Stimulated activated CD8-positive, alpha-beta memory T cell treated with anti-CD3 and anti-CD28 coated beads, Interleukin-7, amount 100 ng/mL, for 1 hour (primary cell): ENCODE measurements at places on chromosomes 5 and 9.
A peak's percentile ranks its signal among the peaks of the same experiment; 100 is the strongest.

DNA sequence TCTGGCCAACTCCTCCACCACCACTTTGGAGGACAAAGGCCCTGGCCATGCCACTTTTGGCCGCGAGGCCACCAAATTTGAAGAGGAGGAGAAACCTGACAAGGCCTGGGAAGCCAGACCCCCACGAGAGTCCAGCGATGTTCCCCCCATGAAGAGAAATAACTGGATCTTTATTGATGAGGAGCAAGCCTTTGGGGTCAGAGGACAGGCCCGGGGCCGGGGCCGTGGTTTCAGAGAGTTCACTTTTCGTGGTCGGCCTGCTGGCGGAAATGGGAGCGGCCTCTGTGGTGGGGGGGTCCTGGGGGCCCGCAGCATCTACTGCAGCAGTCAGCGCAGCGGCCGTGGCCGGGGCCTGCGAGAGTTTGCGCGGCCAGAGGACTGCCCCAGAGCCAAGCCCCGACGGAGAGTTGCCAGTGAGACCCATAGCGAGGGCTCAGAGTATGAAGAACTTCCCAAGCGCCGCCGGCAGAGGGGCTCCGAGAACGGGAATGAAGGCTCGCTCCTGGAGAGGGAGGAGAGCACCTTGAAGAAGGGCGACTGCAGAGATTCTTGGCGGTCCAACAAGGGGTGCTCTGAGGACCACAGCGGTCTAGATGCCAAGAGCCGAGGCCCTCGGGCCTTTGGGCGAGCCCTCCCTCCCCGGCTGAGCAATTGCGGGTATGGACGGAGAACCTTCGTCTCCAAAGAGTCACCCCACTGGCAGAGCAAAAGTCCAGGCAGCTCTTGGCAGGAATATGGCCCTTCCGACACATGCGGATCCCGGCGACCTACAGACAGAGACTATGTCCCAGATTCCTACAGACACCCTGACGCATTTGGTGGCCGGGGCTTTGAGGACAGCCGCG is 27.4 kb upstream of the POMT1 start:
- DNase-seq = no peak

GRCh38 chr5:87594566-87594965 is 181.8 kb upstream of the CCNH start:
- no peak for DNase-seq

DNA sequence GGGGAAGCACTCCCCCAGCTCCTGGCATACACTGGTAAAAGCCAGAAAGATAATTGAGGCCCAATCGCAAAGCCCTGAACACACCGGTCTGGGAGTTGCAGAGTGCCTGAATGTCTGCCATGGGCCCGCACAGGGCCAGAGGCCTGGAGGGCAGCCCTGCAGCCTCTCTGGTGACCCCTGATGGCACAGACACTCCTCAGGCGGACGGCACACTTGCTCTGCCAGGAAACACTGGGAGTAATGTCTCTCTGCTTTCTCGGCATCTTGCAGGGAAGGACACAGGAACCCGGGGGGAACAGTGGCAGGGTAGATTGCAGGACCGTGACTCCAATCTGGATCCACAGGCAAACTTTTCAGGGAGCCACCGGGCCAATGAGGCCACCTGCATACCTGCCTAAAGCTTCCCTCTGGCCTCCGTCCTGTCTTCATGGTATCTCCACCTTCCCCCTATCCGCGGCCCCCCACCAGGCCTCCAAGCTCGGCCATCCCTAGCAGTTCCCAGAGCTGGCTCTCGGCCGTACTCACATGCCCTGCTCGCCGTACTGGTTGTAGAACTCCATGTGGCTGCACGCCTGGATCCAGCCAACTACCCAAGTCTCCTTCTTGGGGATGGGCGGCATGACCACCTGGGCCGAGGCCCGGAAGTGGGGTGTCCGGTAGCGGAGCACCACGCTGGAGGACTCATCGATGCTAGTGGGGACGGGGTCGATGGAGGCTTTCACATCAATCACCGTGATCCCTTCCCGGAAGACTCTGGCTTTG is 797 bp downstream of the FAM78A start:
- DNase-seq = no peak

DNA sequence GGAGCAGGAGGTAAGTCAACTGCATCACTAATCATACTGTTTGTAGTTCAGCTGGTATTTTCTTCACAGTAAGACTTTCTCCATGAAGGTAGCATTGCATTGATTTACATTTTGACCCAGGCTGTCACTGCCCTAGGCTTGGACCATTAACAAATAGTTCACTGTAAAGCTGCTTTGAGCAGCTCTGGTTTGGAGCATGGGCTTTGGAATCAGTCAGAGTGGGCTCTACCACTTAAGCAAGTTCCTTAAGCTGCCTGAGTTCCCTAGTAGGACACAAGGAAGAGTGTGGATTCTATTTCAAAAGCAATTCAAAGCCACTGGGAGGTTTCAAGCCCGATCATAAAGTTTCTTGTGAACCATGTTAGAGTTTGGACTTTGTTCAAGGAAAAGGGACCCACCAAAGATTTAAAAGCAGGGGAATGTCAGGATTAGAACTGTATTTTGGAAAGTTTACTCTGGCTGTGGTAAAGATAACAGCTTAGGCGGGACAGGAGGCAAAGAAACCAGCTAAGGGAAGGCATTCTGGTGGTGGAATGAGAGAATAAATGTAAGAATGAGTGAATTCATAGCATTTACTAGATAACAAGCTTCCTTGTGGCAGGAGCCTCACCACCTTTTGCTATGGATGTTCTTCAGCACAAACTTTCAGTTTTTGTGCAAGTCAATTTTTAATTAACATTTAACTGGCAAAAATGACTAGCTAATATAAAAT is 12.3 kb upstream of the PANK3 start:
- no peak for DNase-seq

DNA sequence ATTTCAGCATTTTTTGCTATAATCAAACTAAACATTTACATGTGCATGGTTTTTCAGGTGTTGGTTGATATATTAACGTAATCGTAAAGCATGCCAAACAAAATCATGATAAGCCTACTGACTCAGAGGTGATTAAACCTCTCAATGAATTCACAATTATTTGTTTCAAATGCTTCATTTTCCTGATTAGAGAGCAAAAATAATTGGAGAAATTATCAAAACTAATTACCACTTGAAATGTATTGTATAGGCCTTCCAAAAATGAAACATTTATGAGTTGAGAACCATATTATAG is 45.7 kb upstream of the JMY start:
- no peak for DNase-seq

GRCh38 chr9:131545786-131546335 is 538 bp downstream of the PRRT1B start:
- DNase-seq = no peak

- DNase-seq = no peak
Measured at GRCh38 chr9:72948575-72949243, 4.1 kb downstream of the ALDH1A1 start.

- DNase-seq = peak; percentile 1
Measured at GRCh38 chr5:72817076-72817481, 618 bp downstream of the TNPO1 start.

- no peak for DNase-seq
Measured at GRCh38 chr9:94925751-94926430, 199.4 kb downstream of the AOPEP start.

GRCh38 chr9:110101531-110102161 is 106.3 kb downstream of the C9orf152 start:
- DNase-seq = no peak

GRCh38 chr9:125845271-125845808 is 98.2 kb downstream of the PBX3 start:
- DNase-seq = no peak

DNA sequence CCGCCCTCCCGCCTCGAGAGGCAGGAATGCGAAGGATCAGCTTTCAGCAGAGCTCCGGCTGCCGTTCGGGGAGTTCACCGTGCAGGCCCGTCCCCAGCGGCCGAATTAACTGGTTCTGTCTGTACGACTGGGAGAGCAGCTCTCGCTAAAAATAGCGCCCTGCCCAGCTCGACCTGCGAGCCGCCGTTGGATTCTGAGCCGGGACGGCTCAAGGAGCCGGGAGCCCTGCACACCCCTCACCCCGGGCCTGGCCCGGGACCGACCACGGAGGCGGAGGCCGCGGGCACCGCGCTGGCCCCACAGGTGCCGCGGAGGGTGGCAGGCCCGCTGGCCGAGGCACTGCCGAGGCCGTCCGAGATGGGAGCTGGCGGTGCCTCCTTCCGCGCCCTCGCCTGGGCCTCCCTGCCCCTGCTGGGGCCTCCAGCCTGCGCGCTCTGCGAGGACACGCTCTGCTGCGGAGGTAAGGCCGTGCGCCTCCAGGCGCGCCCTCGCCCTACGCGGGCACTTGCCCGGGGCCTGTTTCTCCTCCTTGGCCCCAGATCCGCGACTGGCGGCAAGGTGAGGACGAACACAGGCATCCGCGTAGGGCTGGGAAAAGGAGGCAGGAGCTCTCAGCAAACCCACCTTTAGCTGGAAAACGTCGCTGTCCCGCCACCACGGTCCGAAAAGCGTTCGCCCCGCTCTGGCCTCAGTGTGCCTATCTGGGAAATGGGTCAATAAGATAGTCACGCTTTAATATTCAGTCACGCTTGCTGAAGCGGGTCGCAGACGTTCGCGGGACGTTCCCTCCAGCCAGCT is 53.1 kb upstream of the DAB2IP start:
- DNase-seq = no peak

- DNase-seq = no peak
Measured at GRCh38 chr9:78143281-78144007, 92.4 kb upstream of the CEP78 start.

DNA sequence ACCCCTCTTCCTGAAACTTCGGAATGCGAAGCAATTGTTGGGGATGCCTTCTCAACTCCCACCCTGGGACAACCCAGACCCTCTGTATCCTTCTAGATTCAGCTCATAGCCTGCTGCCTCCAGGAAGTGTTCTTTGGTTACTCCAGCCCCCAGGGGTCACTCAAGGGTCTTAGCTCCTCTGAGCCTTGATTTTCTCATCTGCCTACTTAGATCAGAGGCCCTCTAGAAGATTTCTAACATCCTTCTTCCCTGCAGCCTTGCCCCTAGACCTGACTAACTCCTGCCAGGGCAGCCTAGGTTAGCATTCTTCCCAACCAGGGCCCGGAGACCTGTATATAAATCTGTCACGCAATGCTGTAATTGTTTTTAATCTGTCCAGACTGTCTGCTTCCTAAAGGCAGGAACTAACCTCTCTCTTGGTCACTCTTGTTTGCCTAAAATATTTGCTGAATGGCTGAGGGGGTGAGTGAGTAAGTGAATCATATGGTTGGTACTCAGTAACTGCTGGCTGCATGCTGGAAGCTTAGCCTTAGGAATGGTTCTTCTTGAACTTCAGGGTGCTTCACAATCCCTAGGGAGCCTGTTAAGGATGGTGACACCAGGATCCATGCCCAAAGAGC is 8.2 kb downstream of the GALNT10 start:
- DNase-seq = no peak

DNA sequence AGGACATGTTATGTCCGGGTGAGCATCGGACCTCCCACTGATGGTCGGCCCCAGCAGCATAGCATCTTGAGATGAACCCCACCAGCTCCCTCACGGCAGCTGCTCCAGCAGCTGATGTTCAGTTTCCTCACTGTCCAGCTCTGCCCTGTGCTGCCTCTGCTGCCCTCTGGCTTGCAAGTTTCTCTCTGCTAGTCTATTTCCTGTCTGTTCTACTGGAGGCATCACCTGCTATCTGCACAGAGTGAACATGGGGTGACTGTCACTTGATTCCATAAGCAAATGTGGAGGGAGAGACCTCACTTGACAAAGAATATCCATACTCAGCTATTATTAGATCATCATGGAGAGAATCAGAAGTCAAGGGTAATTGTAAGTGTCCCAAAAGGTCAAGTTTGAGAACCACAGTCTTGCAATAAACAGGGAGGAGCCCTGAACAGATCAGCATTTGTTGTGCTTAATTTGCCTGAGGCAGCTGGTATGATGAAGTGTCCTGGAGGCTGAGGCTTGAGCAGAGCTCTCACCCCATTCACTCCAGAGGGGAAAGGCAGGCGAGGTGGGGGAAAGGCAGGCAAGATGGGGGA is 702.8 kb downstream of the SEMA5A start:
- DNase-seq = no peak

DNA sequence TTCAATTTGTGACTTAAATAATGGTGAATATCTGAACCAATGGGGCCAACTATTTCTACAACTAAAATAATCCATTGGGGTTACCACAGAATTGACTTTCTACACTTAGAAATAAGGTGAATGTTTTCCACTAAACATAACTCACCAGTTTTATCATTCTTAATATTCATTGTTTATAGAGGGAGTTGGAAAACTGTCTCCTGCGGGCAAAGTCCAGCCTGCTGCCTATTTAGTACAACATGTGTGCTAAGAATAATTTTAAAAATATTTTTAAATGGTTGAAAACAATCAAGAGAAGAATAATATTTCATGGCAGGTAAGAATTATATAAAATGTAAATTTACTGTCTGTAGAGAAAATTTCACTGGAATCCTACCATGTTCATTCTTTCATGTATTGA is 45.2 kb upstream of the ZFAND5 start:
- DNase-seq = no peak

DNA sequence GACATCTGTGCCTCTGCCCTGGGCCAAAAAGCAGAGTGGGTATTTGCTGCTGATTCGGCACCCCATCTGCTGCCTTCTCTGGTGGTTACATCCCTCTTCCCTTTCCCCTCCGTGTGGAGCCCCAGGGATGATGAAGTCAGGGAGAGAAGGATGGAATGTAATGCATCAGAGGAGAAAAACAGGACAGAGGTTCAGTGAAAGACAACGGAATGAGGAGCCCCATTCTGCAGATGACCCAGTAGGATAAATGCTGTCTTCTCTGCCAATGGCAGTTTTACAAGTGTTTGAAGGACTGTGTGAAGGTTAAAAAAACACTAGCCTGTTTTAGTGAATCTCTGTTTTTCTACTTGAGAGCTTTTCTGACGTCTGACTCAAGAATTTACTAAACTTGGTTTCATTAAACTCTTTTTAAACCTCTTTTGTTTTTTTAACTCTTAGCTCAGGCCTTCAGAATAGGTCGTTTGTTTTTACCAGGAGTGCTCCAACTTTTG is 86.3 kb downstream of the NLN start:
- DNase-seq = no peak

GRCh38 chr5:178356431-178356872 is 123.8 kb upstream of the PHYKPL start:
- no peak for DNase-seq

- DNase-seq = no peak
Measured at GRCh38 chr5:167219298-167219697, 1072.1 kb upstream of the WWC1 start.

DNA sequence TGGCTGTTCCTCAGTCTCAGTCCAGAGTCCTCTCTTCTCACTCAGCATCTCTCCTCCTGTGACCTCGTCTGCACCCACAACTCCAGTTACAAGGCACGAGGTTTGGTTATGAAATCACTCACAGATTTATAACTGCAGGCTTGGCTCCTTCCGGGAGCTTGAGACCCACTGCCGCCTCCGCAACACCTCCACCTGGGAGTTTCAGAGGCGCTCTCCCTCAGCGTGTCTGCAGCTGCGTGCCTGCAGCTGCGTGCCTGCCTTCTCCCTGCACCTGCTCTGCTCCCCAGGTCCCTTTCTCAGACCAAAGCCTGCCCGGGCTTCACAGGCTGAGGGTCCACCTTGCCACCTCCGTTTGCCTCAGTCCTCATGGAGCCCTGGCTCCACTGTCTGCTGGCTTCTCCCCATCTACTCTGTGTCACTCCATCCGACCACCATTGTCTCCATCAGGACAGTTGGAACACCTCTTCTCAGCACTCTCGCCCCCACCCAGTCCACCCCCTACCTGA is 51.5 kb downstream of the HRH2 start:
- no peak for DNase-seq

- no peak for DNase-seq
Measured at GRCh38 chr5:82334856-82335255, 56.7 kb upstream of the RPS23 start.

- DNase-seq = no peak
Measured at GRCh38 chr5:179839328-179840256, 18.9 kb downstream of the SQSTM1 start.
